ENCODE measurements at places on chromosomes 7 and 10.

DNA sequence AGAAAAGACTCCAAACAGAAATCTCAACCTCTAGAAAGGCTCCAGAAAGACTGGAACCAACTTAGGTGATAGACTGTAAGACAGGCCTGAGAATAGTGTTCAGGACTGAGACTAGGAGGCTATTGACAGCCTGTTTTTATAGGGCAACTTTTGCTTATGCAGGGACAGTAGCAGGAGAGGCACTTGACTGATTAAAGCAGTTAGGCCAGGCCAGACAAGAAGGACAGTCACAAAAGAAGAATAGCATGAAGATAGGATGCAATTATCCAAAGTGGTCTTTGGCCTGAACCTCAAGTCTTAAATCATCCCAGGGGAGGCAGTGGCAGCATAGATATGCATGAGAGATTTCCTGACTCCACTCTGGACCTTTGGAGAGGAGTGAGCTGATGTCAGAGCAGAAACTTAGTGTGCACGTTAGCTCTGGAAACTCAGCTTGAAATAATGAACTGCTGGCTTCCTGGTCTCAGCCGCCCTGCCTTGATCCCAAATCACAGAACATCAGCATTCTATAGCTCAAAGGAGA lies 290.6 kb downstream of the SORCS3 start:
- no peak for DNase-seq

DNA sequence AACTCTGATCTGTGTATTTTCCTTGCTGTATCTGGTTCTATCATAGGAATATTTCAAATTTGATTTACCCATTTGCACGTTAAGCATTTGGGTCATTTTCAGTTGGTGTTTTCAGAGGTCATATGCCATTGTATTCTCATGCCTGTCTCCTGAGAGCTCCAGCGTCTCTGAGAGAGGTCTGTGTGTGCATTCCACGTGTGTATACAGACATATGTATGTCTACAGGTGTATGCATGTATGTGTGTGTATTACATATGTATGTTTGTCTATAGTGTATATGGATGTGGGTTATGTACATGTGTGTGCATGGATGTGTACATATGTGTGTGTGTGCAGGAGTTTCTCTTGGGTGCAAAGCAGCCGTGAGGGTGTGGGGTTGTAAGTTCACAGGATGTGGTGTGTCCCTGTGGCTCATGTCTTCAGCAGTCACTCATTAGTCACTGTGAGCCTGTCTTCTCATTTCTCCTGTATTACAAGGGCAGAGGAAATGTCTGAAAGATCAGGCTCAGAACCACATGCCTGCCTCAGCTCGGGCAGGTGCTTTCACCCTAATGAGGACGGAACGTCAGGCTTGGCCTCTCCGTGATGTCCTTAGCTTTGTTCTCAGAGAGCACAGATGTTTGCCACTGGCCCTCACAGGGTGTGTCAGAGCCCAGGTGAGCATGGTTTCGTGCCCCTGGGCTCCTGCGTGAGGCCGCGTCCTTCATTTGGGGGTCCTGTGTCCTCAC lies 101.6 kb downstream of the NKX6-2 start:
- DNase-seq = no peak

DNA sequence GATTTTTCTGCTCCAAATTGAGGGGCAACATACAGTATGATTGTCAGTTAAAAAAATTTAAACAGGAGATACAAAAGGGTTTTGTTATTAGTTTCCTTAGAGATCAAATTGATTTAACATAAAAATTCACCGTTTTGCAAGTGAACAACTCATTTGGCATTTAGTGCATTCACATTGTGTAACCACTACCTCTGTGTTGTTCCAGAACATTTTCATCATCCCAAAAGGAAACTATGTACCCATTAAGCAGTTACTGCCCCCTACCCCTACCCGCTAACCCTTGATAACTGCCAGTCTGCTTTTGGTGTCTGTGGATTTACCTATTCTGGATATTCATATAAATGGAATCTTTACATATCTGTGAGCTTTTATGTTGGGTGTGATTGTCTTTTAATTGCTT lies 3.1 kb downstream of the ZRANB1 start:
- no peak for DNase-seq

- no peak for DNase-seq
Observed at GRCh38 chr7:44808914-44809393, 12.5 kb downstream of the PPIA start.

DNA sequence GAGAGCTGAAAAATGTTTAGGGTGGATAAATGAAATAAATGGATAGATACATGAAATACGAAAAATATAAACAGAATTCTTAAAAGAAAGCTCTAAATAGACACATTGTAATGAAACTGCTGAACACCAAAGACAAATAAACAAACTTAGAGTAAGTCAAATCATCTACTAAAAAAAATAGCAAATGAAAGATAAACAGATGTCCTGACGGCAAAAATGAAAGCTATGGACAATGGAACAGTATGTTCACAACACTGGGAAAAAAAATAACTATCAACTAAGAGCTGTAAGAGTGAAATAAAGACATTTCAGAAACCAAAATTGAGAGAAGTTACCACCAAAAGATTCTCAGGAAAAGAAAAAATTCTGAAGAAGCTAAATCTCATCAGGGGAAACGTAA lies 106.1 kb downstream of the SGMS1 start:
- no peak for DNase-seq

DNA sequence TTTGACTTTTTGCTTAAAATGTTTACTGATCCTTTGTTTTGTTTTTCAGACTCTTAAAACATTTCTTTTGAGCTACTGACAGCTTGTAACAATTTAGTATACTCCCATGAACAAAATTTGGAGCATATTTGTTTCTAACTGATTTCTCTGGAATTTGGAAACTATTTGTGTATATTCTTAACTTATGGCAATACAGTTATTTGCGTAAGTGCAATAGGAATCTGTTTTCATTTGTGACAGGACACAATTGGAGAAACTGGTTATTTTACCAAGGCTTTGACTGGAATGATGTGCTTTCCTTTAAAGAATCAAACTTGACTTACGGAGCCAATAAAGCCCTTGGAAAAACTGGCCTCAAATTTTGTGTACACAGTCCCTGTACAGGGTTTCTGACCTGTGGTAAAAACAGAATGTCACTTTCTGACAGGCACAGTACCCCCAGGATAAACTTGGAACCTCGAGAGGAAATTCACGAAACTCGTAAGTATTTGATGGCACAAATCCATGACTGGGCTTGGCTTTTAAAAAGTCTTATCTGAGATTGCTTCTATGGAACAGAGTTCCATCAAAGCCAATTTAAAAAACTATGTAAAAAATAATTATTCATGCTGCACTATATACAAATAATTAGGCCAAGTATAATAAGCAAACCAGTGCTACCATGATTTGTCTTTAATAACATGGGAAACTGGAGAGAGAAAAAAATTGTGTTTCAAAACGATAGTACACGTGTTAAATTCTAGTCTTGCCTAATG lies 70.4 kb downstream of the ST8SIA6 start:
- DNase-seq = no peak

DNA sequence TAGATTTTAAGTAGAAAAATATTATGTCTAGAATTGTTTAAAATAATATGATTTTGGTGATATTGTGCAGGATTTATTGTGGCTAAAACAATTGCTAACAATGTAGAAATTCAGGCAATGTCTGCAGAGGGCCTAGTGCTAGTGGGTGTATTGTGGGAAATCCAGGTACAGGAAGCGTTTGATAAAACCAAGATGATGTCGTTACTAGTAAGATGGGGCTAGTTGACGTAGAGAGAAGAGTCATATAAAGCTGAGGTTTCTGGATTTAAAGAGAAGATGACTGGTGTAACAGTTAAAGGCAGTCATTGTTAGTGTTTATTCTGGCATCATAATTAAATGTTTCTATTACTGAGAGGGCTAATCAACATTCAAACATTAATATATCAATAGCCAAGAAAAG lies 43.5 kb downstream of the ADK start:
- no peak for DNase-seq

DNA sequence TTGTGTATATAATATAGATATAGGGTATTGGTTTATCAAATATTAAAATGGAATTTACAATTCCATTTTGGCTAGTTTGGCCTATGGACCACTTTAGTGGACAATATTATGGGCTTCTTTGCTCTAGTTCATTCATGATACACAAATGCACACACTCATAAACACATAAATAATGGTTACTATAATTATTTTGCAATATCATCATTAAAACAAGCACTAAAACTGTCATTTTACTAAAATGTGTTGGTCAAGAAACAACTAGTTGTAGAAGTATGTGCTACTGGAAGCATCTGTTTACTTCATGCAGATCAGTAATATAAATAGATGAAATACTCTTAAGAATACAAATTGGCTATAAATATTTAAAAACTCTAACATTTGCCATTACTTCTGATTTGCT lies 1074.3 kb downstream of the KCNMA1 start:
- no peak for DNase-seq

Measured in HTR-8/SVneo (cell line).